ENCODE measurements at places on chromosomes 16 and 17.

- DNase-seq = no peak
- H3K36me3 ChIP-seq = peaks cover 3% of the 10 kb centered on the region
- H3K4me3 ChIP-seq = no peak overlapping the region
- no peak overlapping the region for H3K27ac ChIP-seq
- H3K4me1 ChIP-seq = no peaks in the 10 kb centered on the region
- H3K27me3 ChIP-seq = no peaks in the 10 kb centered on the region
Observed at GRCh38 chr16:2779978-2780898, 3.2 kb upstream of the ELOB start.

DNA sequence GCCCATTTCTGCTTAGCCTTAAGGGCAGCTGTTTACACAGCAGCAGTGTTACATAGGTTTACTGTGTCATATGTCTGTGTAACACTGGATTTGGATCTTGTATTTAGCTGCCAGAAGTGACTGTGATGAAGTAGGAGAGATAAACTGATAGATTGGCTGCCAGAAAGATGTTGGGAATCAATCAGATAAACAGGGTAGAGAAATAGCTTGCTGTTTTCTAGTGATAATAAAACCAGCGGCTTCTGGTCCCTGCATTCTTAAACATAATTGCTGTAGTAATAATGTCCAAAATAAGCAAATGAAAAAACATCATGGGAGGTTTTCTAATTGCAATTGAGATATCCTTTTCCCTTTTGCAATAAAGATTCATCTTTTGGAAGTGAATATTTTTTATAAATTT lies 68.7 kb downstream of the AATF start:
- no peaks in the 10 kb centered on the region for H3K27me3 ChIP-seq
- H3K4me1 ChIP-seq = no peaks in the 10 kb centered on the region
- no peak for DNase-seq
- H3K27ac ChIP-seq = no peak overlapping the region
- H3K36me3 ChIP-seq = peaks cover 2% of the 10 kb centered on the region
- H3K4me3 ChIP-seq = no peak overlapping the region

GRCh38 chr17:29150161-29150560 lies 30.0 kb downstream of the MYO18A start:
- no peak overlapping the region for H3K27ac ChIP-seq
- peaks cover 47% of the 10 kb centered on the region for H3K4me1 ChIP-seq
- no peaks in the 10 kb centered on the region for H3K36me3 ChIP-seq
- no peak for DNase-seq
- no peaks in the 10 kb centered on the region for H3K27me3 ChIP-seq

DNA sequence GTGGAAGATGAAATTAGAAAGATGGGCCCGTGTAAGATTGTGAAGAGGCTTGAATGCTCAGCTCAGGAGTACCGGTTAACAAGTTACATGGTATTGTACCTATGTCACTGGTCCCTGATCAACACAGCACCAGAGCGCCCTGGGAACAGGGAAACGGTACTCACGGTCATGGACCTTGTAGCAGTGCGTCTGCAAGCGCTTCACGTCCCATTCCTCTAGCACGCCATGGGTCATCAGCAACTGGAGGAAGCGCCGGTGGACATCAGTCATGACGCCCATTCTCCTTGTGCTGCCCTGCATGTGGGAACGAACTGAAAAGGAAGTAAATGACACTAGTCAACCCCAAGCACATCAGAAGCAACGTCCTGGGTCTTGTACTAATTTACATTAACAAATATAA lies 11.3 kb downstream of the NSMCE1 start:
- no peaks in the 10 kb centered on the region for H3K36me3 ChIP-seq
- DNase-seq = no peak
- H3K27ac ChIP-seq = no peak overlapping the region
- peaks cover 8% of the 10 kb centered on the region for H3K4me1 ChIP-seq
- no peak overlapping the region for H3K4me3 ChIP-seq

GRCh38 chr17:72725433-72726068 lies 366.9 kb downstream of the SLC39A11 start:
- H3K27me3 ChIP-seq = no peaks in the 10 kb centered on the region
- no peaks in the 10 kb centered on the region for H3K4me1 ChIP-seq
- DNase-seq = peak; percentile 56
- no peak overlapping the region for H3K27ac ChIP-seq
- H3K36me3 ChIP-seq = no peaks in the 10 kb centered on the region
- H3K4me3 ChIP-seq = no peak overlapping the region

DNA sequence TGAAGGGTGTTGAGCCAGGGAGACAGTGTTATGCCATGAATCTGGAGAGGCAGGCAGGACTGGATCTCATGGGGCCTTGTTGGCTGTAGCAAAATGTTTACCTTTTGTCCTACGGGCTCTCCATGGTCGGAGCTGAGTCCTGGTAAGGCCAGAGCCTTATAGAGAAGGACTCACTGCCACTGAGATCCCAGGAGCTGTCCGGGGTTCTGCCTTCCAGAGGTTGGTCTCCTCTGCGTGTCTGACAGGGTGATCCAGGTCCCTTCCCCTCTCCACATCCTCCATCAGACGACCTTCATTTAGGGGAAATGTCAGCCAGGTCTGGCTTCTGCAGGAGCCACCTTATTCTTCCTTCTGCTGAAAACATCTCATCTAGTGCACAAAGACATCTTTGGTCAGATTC lies 285.2 kb upstream of the N4BP1 start:
- no peak overlapping the region for H3K27ac ChIP-seq
- H3K4me3 ChIP-seq = no peak overlapping the region
- DNase-seq = no peak

DNA sequence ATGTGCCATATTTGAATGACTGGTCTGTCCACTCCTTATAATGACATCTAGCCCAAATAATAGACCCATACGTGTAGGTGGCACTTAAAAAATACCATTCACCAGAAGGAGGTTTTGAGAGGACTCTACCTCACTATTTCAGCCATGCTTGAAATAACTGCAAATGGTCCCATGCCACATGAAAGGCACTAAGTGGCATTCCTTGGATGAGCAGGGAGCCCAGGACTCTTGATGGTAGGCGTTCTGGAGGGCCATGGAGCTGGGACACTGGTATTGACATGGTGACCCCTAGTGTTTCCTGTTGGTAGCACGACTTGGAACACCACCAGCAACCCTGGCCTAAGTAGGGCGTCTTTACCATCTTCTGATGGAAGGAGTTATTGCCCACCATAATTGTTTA lies 148.7 kb upstream of the ZFHX3 start:
- H3K36me3 ChIP-seq = no peaks in the 10 kb centered on the region
- no peaks in the 10 kb centered on the region for H3K4me1 ChIP-seq
- peak; percentile 86 for DNase-seq
- H3K27ac ChIP-seq = no peak overlapping the region
- no peaks in the 10 kb centered on the region for H3K27me3 ChIP-seq

DNA sequence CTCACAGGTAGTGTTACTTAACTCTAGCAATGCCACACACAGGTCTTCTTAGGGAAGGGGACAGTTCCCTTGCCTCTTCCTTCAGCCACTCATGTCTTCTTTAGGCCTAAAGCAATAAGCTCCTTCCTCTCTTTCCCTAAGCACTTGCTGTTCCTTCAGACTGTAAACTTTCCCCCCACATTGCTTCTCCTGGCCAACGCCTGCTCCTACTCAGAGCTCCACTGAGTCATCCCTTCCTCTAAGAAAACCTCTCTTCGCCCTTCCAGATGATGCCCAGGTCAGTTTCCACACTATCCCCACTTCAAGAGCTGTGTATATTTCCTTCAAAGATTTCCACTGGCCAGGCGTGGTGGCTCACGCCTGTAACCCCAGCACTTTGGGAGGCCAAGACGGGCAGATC lies 12.5 kb upstream of the EPOP start:
- H3K27ac ChIP-seq = no peak overlapping the region
- no peak for DNase-seq
- no peaks in the 10 kb centered on the region for H3K4me1 ChIP-seq
- H3K27me3 ChIP-seq = no peaks in the 10 kb centered on the region
- no peak overlapping the region for H3K4me3 ChIP-seq
- H3K36me3 ChIP-seq = no peaks in the 10 kb centered on the region

DNA sequence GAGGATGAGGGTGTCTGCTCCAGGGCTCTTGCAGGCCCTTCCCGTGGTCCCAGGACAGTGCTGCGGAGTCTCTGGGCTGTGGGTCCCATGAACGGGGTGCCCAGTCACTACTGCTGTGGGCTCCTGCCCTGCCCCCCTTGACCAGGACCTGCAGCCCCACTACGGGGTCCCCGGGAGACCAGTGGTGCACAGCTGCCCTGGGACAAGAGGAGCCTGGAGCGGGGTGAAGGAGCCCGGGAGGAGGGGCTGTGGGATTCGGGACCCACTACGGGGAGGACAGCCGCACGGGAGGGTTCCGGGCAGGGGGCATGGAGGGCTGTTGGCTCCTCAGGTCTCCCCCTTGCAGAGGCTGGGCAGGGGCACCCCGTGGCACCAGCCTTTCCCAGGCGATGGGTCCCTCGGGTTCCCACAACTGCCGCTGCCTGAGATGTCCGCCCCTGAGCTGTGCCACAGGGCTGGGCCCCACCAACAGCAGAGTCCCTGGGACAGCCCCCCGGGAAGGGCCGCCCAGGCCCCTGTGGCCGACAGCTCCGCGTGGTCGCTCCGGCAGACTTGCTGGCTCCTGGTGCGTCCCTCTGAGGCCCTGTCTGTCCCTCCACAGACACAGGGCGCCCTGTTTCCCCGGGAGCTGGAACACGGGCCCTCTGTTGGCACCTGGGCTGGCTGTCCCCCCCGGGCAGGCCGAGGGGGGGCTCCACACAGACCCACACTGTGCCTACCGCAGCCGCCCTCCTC lies 52.1 kb upstream of the GNG13 start:
- no peaks in the 10 kb centered on the region for H3K4me1 ChIP-seq
- no peaks in the 10 kb centered on the region for H3K27me3 ChIP-seq
- H3K36me3 ChIP-seq = no peaks in the 10 kb centered on the region
- no peak for DNase-seq

DNA sequence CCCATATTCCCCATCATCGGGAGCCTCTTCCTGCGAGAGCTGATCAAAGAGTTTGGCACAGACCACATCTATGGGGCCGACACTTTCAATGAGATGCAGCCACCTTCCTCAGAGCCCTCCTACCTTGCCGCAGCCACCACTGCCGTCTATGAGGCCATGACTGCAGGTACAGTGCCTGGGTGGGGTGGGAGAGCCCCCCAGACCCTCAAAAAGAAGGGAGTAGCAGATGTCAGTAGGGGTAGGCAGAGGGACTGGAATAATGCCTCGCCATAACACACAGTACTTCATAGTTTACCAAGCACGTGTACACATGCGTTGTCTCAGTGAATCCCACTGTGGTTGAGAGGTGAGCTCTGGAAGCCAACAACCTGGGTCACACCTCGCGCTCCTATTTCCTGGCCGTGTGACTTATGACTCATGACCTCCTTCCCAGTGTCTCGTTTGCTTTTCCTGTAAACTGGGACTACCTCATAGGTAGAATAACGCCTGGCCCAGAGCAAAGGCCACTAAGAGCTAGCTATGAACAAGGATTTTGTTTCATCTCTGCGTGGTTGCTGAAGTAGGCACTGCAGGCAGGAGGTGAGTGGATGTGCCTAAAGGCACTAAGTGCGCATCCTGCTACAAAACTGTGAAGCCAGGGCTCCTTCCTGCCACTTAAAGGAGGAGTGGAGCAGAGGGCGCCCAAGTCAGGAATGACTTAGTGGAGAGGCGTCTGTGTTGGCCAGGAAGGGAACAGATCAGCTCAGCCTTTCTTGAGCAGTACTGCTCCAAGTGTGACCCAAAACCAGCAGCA lies 5.2 kb downstream of the NAGLU start:
- H3K4me1 ChIP-seq = peaks cover 17% of the 10 kb centered on the region
- H3K36me3 ChIP-seq = peaks cover 25% of the 10 kb centered on the region
- DNase-seq = no peak
- no peaks in the 10 kb centered on the region for H3K27me3 ChIP-seq

DNA sequence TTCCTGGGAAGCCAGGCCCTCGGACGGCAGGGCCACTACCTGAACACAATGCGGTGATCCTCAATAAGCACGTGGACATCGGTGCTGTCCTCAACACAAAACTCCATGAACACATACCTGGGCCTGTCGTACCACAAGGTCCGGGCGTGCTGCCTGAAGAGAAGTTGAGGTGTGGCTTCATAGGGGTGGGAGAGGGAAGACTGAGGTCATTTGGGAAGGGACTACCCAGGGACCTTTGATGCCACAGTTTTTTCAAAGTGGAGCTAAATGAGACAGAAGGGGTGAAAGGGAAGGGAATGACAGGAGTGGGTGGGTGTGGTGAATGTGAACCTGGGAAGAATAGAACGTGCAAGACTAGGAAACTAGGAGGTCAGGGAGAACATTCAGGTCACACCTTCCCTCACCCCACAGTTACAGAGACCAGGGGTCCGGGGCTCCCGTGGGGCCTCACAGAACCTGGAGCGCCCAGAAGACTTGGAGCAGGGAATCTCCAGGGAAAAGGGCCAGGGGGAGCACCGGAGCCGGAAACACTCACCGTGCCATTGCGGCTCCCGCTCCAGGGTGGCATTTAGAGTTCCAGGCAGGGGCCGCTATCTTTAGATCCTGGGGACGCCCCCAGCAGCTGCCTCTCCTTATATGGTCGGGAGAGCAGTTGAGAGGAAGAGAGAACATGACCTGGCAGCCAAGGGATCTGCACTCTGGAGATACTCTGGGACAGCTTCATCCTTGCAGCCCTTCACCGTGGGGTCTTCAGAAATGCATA lies at the start of gene PTGES3L:
Gene PTGES3L, minus strand, starts transcription at position 570 of the 763 bp plus-strand sequence. Its CDS starts 27 bp downstream, at position 543.
- H3K27me3 ChIP-seq = no peaks in the 10 kb centered on the region
- peak within 1 kb of the TSS; percentile 65 for H3K27ac ChIP-seq
- no peaks in the 10 kb centered on the region for H3K36me3 ChIP-seq
- H3K4me3 ChIP-seq = peak within 1 kb of the TSS; percentile 85
- DNase-seq = peak; percentile 77
- peaks cover 5% of the 10 kb centered on the region for H3K4me1 ChIP-seq

DNA sequence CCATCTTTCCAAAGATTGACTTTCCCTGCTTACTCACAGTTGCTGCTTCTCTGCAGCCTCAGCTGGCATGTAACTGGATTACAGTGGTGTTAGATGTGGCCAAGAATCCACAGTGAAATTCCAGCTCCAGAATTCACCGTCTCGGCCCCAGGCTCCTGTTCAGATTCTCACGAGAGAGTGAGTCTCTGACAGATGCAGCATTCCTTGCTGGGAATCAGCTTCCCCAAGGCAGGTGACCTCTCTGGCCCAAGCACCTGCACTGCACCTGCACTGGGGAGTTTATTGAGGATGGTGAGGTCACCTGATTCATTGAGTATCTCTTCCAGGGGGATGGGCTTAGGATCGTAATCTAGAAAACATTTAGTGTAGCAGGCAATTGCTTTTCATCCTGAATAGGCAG lies 600.5 kb upstream of the RBFOX1 start:
- no peak overlapping the region for H3K27ac ChIP-seq
- no peaks in the 10 kb centered on the region for H3K36me3 ChIP-seq
- H3K27me3 ChIP-seq = no peaks in the 10 kb centered on the region
- H3K4me1 ChIP-seq = no peaks in the 10 kb centered on the region
- no peak for DNase-seq

DNA sequence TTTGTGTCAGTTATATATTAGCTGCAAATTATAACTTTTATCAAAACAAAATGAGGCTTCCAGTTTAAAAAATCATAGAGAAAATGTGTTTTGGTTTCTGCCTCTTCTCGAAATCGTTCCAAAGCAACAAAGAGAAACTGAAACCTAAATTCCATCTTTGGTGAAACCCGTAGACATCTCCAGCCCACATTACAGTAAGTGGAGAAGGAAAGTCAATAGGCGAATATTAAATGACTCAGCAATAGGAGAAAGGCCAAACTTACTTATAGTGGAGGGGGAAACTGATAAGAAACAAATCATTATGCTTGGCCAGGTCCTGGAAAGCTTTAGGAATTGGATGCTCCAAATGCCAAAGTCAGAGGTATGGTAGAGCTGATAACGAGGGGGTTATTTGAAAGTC lies 103.0 kb upstream of the SHISA6 start:
- no peaks in the 10 kb centered on the region for H3K27me3 ChIP-seq
- no peaks in the 10 kb centered on the region for H3K4me1 ChIP-seq
- DNase-seq = no peak
- no peak overlapping the region for H3K4me3 ChIP-seq

- no peak overlapping the region for H3K4me3 ChIP-seq
- H3K4me1 ChIP-seq = no peaks in the 10 kb centered on the region
- no peaks in the 10 kb centered on the region for H3K27me3 ChIP-seq
- no peak for DNase-seq
Observed at GRCh38 chr16:9761870-9762269, 420.4 kb downstream of the GRIN2A start.
